Lower lobe of right lung (tissue), 2 donors: ENCODE measurements at places on chromosomes 2 and 18. TPM values are rescaled to one million over a fixed set of nuclear protein-coding genes. Genes with fewer than 3 reads are reported as not detected.

FBXO15 gene
- total RNA-seq = 4.2 TPM

CRACDL gene
- total RNA-seq = 17.8 TPM

CYP26B1 gene
- total RNA-seq = 2.5 TPM

KCNS3 gene
- total RNA-seq = 28.7 TPM

MYCN gene
- 0.68 TPM for total RNA-seq

VWC2L gene
- not detected for total RNA-seq

VWA3B gene
- total RNA-seq = 7.9 TPM

MALL gene
- total RNA-seq = 82.7 TPM

TMEFF2 gene
- total RNA-seq = not detected

GKN1 gene
- total RNA-seq = not detected

GCG gene
- total RNA-seq = not detected

POLR1A gene
- total RNA-seq = 22.2 TPM

DSG4 gene
- total RNA-seq = not detected

RALB gene
- total RNA-seq = 65.8 TPM

GULP1 gene
- 27.6 TPM for total RNA-seq

SLC1A4 gene
- 9.7 TPM for total RNA-seq

CIB4 gene
- total RNA-seq = not detected

TNFAIP6 gene
- total RNA-seq = 2.1 TPM

NGEF gene
- total RNA-seq = 1.7 TPM

DSG3 gene
- total RNA-seq = not detected

ICA1L gene
- 5.6 TPM for total RNA-seq

GALR1 gene
- not detected for total RNA-seq
